ENCODE measurements at places on chromosomes 3 and 15.

DNA sequence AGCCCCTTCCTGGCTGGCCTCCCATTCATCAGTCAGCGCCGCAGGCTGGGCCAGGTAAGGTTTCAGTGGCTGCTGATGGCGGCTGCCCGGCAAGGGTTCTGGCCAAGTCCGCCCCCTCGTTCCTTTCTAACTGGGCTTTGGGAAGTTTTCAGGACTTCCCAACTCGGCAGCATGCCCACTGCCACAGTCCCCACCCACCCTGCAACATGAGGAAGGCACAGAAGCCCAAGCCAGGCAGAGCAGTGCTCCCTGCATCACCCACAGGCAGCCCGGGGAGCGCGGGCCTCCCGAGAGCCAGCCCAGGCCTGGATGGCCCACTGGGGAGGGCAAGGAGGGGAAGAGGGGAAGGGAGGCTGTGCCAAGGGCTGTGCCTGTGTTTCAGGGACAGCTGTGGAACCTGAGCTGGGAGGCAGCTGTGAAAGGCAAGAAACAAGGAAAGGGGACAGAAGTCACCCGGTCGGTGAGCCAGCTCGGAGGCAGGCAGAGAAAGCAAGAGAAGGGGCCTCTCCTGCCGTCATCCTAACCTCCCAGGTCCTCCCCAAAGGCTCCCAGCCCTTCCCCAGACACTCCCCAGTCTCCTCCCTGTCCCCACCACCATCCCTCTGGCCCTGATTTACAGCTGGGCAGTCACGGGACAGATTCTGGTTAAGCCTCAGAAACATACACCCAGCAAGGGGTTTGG lies 73.9 kb downstream of the CPN2 start:
- DNase-seq = no peak

- no peak for DNase-seq
These were observed 1.1 kb upstream of the PPP1R2 start for GRCh38 chr3:195544230-195544536.

DNA sequence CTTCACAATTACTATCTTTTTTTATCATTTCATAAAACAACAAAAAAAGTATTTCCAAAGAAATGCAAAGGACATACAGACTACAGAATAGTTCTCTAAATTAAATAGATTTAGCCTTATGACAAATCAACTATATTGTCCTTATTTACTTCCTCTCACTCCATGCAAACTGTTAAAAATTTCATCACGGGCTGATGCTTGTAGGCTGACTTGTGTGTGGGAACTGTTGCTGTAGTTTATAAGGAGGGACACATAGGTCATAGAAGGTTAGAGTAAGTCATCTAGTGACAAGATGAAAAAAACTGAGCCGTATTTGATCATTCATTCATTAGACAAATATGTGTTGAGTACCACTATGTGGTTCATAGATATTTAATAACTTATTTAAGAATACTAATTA lies 232.5 kb upstream of the TBL1XR1 start:
- no peak for DNase-seq

GRCh38 chr15:50850003-50850402 lies 58.5 kb upstream of the AP4E1 start:
- no peak for DNase-seq

GRCh38 chr3:42028474-42028873 lies 62.7 kb upstream of the TRAK1 start:
- DNase-seq = no peak

DNA sequence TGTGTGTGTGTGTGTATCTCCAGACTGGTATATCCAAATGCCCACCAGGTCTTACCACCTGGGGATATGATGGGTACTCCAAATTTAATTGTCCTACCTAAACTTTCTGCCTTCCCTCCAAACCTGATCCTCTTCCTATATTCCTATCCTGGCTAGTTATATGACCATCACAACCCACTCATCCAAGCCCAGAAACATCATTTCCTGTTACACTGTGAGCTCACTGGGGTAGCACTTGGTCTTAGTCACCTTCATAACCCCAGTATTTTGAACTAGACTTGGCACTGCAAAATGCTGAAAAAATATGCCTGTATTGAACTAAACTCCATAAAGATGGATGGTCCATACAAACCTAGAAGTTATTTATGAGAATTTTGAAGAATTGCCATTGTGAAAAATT lies 178.8 kb upstream of the EIF1B start:
- DNase-seq = no peak

DNA sequence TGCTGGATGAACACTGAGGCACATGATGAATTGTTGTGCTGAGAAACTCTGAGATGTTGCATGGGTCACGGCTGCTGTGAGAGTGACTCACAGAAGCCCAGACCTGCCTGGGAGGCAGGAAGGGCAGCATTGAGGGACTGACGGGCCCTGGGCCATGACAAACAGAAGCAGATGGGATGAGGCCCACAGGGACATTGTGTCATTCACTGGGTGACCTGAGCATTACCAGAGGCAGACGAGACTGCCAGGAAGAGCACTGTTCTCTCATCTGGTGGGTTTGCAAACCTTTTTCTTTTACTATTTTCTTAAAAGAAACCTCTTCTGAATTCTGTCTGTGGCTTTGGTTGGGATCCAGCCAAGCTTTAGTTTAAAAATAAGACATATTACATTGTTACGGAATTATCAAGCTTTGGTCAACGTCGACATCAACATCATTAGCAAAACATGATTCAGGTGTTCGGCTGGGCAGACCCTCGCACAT lies 67.8 kb downstream of the BDH1 start:
- DNase-seq = no peak

All from stimulated activated CD4-positive, alpha-beta T cell treated with anti-CD3 and anti-CD28 coated beads, Interleukin-2, amount 100 ng/mL, for 4 hours (primary cell).